ENCODE measurements at places on chromosomes 11 and 22.

DNA sequence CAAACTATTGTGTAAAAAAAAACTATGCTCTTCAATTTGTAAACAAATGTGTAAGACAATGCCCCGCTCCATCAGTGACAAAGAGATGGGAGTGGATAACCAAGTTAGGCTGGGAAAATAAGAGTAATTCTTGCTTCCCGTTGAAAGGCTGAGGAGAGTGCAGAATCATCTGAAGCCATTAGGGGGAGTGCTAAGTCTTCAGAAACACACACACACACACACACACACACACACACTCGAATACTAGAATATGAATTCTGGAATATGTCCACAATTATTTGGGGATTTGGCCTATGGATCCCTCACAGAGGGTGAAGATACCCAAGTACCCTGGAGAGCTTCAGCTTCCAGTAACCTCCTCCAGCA lies 27.8 kb upstream of the ROBO3 start:
- no peak for DNase-seq

DNA sequence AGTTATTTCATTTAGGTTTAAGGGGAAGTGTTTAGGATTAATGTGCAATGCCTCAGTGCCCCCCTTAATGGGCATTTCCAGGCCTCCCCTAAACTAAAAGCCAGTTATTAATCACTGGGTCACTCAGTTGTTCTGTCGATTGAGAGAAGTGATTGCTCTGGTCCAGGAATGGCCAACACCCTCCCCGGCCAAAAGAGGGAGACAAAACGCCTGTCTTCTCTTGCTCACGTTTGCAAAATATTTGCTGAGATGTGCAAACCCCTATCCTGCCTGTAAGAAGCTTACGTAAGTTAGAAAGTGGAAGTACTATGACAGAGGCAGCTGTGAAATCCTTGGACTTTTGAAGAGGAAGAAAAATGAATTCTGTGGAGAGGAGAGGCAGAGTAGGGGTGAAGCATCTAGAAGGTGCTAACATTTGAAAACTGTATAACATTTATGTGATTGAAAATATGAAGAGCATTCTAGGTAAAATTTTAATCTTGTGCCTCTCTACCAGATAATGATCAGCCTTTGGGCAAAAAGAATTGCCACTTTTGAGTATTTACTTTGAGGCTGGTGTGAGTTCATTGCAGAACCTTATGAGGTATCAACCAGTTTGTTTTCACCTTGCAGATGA lies 37.7 kb downstream of the NTM start:
- no peak for DNase-seq

- DNase-seq, result no peak
Measured at GRCh38 chr11:33692541-33692940, 8.1 kb downstream of the C11orf91 start.

GRCh38 chr22:23405366-23405851 lies 174.7 kb downstream of the IGLL1 start:
- no peak for DNase-seq

DNA sequence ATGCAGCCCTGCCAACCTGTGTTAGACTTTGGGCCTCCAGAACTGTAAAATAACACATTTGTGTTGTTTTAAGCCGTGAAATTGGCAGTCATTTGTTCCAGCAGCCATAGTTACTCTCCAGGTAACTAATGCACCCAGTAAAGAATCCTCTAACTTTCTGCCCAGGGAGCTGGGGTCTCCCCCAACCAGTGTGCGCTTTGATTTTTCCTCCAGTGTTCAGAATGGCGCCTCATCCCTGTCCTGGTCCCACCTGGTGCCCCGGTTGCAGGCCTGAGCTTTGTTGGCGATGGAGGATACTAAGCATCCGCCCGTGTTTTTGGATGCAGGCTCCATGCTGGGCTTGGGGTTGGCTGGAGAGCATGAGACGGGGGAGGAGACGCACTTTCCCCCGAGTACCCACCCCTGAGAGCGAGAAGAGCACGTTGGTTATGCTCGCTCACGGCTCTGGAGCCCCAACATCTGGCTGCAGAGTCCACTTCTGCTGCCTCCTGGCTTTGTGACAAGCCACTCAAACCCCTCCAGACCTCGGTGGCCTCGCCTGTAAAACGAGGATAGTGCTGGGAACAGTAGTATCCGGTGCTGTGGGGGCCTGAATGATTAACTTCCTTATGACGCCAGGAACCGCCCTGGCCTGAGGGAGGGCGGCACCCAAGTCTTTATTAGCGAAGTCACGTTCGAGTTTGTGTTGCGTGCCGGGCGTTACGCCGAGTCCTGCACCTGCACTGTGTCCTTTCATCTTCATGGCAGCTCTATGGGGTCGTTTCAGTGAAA lies 25.8 kb downstream of the MRGPRD start:
- no peak for DNase-seq

GRCh38 chr22:25070956-25071355 lies 118.4 kb downstream of the KIAA1671 start:
- no peak for DNase-seq

- no peak for DNase-seq
Measured at GRCh38 chr11:124080327-124081001, 34.8 kb upstream of the VWA5A start.

DNA sequence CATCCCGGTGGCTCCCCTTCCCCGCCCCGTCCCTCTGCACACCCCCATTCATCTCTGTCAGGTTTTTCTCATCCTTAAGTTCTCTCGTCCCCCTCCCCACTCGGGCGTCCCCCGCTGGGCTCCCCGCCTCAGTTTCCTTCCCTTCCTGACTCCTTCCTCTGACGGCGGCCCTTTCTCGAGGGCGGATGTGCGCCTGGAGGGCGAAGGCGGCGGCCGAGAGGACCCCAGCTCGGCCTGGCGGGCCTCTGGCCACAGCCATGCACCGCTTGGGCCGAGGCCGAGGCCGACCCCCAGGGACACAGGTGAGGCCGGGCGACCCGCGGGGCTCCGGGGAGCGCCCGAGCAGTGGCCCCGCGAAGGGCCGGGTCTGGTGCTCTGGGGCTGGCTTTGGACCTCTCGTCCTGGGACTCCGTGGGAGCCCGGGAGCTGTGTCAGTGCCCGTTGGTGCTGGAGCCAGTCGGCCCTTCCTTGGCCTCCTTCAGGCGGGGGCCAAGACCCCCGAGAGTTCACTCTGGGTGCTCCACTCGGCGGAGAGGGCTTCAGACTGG lies 2.9 kb downstream of the PHLDB1 start:
- DNase-seq, result no peak

- no peak for DNase-seq
Measured at GRCh38 chr22:20641198-20641892, 132.6 kb upstream of the SERPIND1 start.

- no peak for DNase-seq
Measured at GRCh38 chr22:19964701-19965386, 23.2 kb upstream of the TXNRD2 start.

DNA sequence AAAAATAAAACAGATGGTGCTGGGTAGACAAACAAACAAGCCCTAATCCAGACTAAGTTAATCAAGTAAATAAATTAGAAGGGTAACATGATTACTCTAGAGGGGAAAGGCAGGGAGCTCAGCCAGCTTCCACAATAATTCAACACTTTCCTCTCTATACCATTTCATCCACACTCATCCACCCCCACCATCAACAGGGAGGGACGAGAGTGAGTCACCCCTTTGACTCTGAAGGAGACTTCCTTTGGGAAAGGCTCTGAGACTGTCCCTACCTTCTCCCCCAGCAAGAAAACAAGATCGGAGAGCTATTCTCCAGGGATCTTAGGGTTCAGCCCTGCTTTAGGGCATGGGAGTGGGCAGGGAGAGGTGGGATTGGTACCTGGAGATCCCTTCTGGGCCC lies 33.1 kb downstream of the TRIM66 start:
- DNase-seq, result no peak

DNA sequence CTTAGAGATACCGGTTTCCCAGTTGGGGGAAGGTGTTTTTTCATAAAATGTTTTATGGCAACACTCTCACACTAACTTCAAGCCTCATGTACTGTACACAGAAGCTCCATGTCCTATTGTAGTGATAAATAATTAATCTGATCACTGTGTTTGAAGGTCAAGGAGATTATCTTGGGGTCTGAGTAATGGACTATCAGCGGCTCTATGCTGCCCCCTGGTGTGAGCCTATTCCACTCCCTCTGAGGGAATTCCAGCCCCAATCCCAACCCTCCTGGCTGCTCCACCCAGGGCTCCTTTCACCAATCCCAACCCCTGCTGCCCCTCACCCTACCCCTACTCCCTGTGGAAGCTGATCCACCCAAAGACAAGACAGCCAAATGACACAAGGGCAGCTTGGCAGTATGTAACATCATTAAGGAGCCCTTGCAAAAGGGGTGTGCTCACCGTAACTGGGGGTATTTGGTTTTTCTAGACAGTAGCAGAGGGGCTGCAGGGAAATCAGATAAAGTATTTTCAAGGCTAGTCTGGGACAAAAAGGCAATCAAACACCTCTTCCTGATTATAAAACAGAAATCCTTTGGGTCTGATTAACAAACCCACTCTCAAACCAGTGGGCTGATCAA lies 22.3 kb downstream of the HPS4 start:
- peak; percentile 60 for DNase-seq

DNA sequence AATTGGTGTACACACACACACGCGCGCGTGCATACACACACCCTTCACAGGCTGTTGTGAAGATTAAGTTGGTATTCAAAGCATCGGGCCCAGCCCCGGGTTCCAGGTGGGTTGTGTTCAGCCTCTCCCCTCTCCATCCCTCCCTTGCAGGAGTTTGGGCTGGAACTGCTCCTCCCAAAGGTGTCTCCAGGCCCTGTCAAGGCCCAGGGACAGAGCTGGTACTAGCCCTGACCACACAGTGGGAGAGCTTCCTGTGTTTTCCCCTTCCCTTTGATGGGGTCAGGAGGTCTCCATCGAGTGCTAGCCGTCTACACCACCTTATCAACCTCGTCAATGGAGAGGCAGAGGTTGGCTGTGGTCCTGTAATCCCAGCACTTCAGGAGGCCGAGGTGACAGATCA lies 36.5 kb upstream of the CSNK1E start:
- DNase-seq, result no peak

DNA sequence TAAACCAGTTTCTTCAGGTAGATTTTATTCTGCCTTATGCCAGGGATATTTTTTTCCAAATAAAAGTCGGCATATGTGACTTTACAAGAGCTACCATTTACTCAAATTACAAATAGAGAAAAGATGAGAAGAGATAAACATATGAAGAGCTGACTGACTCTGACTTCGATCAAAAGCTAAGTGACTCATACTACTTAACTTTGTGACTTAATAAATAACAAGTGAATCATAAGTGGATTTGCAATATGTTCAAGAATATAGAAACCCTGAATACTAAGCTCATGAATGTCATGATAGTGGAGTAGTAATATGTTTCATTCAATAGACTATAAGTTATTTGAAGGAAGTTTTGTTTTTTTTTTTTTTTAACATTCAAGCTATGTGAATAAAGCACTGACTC lies 130.5 kb upstream of the ANO3 start:
- no peak for DNase-seq

GRCh38 chr11:16791191-16791961 lies 52.9 kb downstream of the C11orf58 start:
- no peak for DNase-seq

- no peak for DNase-seq
Measured at GRCh38 chr11:78476066-78476465, 58.4 kb upstream of the GAB2 start.

DNA sequence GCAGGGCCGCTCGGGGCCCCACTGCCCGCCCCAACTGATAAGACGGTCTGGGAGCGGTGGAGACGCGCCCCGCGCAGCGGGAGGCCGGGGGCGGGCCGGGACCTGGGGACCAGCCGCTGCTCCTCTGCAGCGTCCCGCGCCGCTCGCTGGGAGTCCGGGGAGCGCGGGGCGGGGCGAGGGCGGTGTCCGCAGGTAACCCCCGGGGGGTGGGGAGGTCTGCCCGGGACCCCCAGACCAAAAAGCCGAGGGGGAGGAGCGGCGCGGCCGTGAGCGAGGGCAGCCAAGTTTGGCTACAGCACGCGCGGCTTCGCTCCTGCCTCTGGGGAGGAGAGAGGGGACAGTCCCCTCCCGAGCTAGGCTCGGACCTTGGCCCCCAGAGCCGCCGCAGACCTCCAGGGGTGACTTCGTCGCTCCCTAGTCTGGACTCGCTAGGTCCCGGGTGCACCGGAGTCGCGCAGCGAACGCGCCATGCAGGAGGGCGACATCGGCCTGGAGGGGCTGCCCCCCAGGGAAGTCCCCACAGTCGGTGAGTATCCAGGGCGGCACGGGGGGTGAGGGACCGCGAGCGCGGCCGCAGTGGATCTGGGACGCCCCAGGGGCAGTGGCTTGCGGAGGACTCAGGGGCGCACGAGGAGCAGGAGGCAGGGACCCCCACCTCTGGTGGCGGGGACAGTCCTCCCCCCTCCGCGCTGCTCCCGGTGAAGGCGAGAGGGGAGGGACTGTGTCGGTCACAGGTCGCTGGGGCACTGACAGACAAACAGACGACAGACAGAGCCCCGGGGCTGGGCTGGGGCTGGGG lies 92.3 kb upstream of the ANO1 start:
- no peak for DNase-seq

DNA sequence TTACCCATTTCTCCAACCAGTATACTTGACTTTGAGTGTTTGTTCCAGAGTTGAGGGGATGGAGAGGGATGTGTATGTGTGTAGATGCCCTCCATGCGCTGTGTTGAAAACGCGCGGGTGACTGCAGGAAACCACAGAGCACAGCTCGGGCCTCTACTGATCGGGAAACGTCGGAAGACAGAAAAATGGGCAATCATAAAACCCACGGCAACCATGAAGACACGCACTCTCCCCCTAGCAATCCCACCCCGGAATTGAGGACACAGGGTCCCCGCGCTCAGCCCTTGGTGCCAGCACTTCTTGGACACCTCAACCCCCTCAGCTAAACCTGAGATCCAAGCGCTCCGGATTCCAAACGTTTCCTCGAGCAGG lies 251 bp upstream of the UQCC3 start:
- DNase-seq, result no peak

GRCh38 chr11:22459048-22459447 lies 120.9 kb downstream of the SLC17A6 start:
- DNase-seq, result no peak

DNA sequence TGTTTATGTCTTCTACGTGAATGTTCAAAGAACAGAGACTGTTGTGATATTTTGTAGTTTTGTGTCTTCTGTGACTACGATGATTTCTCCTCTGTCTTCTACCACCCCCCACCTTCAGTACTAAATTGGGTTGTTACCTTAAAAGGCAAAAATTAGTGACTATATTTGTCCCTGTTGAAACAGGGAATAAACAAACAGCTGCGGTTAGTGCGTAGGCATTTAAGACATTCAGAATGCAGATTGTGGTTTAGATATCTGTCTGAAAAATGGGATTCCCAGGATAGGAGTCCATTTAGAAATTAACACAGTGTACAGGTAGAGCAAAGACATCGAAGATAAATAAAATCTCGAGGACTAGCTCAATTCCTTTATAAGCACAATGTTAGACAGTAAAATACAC lies 15.6 kb upstream of the ARHGAP42 start:
- DNase-seq, result no peak

GRCh38 chr22:27381552-27381951 lies 420.0 kb downstream of the MN1 start:
- no peak for DNase-seq

- peak; percentile 53 for DNase-seq
Measured at GRCh38 chr11:73393479-73394415, 17.5 kb downstream of the RELT start.
